ENCODE measurements at places on chromosomes 7 and 10.

DNA sequence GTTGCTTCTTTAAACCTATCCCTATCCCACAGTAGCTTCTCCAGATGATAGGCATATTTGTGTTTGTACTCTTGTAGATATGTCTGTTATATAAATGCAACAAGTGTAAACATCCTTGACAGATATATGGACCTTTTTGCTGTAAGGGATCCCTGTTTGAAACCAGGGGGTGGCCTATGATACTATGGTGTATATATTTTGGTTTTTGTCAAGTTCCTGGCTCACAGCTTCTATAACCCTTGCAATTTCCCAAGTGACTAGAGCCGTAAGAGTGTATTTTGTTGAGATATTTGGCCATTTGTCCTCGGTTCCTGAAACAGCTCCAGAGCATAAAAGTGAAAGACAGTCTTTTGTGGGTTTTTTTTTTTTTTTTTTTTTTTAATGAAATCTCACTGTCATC lies 9.7 kb downstream of the COMTD1 start:
- DNase-seq: no peak

DNA sequence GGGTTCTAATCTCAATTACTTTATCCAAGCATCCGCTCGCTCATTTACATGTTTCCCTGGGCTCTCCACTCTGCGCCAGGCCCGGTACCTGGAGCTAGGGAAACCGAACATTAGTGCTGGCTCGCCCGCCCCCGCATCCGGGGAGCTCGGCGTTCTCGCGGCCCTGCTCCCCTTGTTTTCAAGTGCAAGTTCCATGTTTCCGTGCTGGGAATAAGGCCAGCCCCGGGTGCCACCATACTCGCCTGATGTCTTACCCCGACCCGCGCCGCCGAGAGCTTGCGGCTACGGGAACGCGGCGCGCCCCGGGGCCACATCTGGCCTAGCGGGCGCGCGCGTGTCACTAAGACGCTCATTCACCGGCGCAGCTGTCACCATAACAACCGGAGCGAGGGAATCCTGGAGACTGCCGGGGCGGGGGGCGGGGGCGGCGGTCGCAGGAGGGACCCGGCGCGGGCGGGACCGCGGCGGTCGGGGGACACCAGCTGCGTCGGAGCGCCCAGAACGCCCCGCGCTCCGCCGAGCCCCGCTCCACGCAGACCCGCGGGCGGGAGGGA lies at the start of gene NEURL1:
Gene NEURL1, plus strand, starts transcription at position 344 of the 554 bp plus-strand sequence. CDS start 683 bp downstream, outside the sequence.
- no peak for DNase-seq

DNA sequence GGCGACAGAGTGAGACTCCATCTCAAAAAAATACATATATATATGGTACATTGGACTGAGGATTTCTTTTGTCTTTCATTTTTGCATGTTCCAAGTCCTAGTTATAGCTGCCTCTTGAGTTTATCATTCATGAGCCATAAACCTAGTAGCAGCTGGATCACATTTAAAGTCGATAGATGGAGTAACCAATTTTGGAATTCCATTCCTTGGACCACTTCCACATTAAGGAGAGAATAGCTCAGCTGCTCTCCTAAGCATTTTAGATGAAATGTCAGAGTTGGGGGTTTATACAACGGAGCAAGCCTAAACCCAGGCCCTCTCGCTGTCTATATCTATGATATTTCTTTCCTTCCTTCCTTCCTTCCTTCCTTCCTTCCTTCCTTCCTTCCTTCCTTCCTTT lies 141.2 kb downstream of the LYZL1 start:
- no peak for DNase-seq

DNA sequence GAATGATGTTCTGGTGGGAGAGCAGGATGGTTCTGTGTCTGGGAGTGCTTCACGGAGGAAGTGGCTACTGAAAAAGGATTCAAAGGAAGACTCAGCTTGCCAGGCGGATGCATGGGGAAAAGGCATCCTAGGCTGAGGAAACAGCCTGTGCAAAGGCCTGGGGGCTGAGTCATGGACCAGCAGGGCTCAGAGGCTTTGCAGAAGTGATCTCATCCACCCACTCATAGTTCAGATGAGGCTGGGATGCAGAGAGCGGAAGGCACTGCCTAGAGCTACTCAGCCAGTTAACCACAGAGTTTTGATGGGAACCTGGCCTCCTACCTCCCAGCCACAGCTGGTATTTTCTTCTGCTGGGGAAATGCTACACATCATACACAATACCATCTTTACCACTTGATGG lies 15.8 kb upstream of the ADAMTS14 start:
- no peak for DNase-seq

- no peak for DNase-seq
These were observed 42.1 kb upstream of the WIPF3 start for GRCh38 chr7:29764227-29764626.

DNA sequence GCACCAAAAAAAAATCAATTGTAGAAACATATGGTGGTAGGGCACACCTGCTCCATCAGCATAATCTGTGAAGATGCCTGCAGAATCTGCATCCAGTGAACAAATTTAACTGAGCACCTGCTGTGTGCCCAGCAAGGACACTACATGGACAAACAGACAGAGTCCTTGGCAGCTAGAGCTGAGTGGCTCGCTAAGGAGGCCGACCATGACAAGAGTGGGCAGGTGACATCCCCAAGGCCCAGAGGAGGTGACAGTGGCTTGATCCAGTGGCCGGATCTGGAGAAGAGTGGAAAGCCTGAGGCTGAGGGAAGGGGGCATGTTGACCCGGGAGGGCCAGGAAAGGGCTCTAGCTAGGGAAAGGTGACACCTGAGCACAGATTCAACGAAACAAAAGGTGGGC lies 68.1 kb downstream of the MAD1L1 start:
- no peak for DNase-seq

DNA sequence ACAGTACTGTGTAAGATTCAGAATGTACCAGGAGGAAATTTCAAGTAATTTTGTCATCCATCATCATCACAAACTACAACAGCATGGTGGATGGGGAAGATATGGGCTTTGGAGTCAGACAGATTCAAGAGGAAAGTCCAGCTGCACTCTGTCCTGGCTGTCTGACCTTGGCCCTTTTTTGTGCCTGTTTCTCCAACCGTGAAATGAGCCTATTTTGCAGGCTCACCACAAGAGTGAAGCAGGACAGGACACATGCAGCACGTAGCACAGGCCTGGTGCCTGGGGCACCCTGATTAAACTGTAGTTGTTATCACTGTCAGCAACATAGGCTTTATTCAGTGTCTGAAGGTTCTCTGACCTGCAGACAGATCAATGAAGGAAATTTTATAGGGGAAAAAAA lies 37.6 kb downstream of the RHOBTB1 start:
- no peak for DNase-seq

DNA sequence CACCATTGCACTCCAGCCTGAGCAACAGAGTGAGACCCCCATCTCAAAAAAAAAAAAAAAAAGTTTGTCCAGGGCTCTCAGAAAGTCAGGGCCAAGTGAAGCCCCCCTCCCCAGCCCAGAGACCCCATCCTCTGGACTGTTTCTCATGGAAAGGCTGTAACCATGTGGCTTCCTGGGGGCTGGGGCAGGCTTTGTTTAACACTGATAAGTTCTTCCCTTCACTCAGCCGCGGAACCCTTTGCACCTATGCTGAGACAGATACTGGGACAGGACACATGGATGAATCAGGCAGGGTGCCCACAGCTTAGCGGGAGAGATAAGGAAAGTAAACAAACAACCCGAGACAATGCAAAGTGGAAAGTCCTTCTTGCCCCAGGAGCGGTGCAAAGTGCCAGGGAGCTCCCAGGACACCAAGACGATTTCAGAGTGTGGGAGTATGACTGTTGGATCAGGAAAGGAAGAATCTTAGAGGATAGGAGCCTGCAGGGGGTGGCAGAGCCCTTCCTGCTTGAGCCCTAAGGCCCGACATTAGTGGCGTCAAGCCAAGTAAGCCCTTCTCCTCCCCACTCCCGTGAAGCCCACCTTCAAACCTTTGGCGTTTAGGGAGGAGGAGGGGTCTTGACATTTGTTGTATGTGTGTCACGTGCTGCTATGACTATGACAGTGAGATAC lies 11.6 kb downstream of the MLXIPL start:
- no peak for DNase-seq

DNA sequence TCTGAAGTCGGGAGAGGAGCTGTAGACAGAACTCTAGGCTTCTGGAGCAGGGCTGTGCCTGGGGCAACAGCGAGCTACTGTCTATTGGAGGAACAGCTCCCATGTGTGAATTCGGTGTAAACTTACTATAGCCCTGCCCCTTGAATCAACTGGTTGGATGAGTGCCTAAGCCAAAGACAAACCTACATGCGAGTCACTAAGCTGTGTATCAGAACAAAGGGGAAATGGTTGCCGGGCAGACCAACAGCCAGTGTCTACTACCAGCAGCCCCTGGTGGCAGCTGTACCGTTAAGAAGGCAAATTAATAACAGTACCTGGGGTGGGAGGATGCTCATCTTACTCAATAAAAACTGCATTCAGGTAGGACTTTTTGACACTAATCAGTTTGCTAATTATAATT lies 343.6 kb downstream of the ACTR3B start:
- no peak for DNase-seq

DNA sequence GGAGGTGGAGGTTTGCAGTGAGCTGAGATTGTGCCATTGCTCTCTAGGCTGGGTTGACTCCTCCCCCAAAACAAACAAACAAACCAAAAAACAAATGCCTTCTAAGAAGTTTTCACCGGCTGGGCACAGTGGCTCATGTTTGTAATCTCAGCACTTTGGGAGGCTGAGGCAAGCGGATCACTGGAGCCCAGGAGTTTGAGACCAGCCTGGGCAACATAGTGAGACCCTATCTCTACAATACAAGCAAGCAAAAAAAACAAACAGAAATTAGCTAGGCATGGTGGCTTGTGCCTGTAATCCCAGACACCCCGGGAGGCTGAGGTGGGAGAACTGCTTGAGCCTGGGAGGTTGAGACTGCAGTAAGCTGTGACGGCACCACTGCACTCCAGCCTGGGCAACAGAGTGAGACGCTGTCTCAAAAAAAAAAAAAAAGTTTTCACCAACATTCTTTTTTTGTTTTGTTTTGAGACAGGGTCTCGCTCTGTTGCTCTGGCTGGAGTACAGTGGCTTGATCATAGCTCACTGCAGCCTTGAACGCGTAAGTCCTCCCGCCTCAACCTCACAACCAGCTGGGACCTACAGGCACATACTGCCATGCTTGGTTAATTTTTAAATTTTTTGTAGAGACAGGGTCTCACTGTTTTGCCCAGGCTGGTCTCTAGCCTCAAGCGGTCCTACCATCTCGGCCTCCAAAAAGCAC lies 1.3 kb upstream of the ZAN start:
- no peak for DNase-seq

GRCh38 chr10:95756041-95756761 lies at the start of gene ENTPD1:
Gene ENTPD1 (plus strand): TSS chr10:95756163. CDS start chr10:95756240, 77 bp downstream.
- peak; percentile 49 for DNase-seq

GRCh38 chr7:7944619-7945282 lies 23.8 kb upstream of the GLCCI1 start:
- DNase-seq: peak; percentile 81

DNA sequence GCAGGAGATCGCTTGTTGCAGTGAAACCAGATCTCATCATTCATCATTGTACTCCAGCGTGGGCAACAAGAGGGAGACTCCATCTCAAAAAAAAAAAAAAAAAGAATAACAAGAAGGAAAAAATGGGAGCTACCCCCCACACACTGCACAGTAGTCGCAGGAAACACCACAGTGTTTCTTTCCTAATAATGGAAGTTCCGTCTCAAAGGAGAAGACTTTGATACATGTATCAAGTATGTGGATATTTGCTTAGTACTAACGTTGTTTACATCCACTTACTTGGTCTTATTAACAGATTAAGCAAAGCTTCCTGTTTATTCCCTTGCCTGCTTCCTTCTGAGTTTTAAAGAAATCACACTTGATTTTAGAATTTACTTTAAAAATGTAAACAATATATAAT lies 22.2 kb downstream of the YAE1 start:
- no peak for DNase-seq

DNA sequence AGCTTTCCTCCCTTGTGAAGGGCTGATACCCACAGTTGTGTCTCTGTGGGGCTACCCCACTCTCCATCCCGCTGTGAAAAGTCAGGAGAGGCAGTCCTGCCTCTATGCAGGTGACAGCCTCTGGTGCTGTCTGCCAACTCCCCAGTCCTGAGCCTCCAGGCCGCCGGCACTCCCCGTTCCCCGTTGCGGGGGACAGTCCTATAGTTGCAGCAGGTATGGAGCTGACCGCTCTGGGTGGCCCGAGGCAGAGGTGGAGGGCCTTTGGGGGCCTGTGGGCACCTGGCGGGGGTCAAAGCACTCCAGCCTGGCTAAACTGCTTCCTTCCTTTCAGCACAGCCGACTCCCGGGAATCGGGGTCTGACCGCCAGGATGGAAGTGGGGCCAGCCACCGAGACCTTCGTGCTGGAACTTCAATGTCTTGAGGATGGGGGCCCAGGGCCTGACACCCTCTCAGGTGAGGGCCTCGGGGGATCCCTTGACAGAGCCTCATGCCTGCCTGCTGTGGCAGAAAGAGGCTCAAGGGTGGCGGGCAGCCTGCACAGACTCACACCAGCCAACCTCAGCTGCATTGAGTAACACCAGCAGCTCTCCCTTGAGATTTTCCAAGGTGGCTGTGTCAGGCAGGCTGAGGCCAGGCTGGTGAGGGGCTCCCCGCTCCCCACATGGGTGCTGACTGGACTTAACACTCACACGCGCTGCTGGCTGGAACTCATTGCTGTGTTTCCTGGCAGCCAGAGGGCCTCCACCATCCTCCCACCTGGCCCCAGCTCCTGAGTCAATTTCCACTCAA lies 1.6 kb downstream of the ZNF853 start:
- no peak for DNase-seq

DNA sequence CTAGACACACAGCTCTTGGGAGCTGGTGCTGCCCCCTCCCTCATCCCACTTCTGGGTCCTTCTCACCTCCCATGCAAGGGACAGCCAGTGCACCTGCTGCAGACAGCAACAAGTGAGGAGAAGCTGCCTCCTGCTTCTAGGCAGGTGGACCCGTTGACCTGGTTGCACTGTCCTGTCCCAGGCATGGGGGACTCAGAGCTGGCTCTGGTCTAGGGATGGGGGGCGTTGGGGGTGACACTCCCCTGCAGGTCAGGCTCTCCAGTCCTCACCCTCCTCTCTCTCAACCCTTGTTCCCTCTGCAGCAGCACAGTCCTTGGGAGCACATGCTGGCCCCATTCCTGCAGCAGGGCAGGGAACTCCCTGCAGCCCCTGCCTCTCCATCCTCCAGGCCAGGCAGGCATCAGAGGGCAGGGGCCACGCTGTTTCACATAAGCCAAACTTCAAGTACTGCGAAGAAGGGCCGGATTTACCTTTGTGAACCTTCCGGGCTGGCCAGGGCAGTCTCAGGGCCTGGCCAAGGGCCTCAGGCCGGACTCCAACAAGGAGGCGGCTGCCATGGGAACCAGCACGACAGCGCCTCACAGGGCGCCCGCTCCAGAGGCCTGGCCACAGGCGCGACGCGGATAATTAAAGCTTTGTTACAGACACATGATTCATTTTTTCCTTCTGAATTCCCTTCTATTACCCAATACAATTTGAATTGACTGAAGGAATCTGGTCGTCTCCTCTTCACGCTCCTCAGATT lies 48.5 kb downstream of the RASGEF1A start:
- no peak for DNase-seq
